ENCODE measurements at places on chromosomes 7 and 10.
A peak's percentile ranks its signal among the peaks of the same experiment; 100 is the strongest.

DNA sequence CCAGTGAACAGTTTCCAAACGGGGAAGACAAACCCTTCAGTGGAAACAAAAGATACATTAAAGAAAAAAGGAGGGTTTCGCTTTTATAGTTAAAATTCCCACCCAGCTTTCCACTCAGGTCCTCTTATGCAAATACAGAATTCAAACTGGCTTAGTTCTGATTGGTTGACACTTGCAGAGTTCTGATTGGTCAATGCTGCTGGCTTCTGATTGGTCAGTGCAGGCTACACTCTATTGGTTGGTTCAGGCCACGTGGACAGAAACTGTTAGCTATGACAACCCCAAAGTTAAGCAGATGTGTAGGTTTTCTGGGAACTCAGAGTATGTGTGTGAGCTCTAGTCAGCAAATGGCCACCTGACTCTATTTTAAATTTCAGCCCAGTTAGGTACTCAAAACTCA, 80.0 kb downstream of the FBXL13 start:
- no peak for DNase-seq

DNA sequence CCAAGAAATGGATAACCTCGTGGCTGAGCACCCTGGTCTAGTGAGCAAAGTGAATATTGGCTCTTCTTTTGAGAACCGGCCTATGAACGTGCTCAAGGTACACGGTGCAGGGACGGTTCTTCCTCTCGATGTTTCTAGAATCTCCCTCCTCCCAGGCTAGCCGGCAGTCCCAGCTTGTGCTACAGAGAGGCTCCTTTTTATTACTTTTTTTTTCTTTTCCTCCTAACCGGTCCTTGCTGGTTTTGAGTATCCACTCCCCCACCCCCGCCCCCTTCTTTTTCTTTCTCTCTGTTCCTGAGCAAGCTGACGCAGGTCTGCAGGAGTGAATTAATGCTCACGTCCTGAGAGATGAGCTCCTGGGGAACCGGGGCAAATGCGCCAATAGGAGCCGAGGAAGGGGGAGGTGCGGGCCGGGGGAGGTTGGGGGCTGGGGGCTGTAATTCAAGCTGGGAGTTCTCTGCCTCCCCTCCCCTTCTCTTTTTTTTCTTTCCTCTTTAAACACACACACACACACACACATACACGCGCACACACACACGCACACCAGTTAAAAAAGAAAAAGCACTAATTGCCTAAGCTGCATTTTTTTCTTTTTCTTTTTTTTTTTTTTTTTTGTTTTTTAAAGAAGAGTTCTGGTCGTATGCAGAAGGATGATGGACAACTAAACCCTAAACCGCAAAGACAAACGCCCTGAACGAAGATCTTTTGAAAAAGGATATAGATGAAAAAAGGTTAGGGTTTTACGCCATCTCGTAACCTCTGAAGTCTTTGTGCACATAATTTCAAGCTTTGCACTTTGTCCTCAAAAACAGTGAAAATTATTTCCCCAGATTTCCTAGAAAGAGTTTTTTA, 6.6 kb downstream of the CPA2 start:
- peak; percentile 19 for DNase-seq

DNA sequence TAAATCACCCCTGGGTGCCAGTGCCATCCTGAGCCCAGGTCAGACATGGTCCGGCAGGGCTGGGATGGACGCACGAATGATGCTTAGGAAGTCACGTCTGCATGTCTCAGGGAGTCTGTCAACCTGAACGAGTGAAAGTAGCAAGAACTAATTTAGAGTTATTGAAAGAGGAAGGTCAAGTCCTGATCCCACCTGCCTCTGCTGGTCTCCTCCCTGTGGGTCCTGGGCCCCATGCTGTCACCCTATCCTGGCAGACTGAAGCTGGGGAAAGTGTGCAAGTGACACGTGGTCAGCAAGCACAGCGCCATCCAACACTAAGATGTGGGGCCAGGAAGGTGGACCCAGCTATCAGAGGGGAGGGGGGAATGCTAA, 26.1 kb upstream of the GRID1 start:
- DNase-seq = no peak

DNA sequence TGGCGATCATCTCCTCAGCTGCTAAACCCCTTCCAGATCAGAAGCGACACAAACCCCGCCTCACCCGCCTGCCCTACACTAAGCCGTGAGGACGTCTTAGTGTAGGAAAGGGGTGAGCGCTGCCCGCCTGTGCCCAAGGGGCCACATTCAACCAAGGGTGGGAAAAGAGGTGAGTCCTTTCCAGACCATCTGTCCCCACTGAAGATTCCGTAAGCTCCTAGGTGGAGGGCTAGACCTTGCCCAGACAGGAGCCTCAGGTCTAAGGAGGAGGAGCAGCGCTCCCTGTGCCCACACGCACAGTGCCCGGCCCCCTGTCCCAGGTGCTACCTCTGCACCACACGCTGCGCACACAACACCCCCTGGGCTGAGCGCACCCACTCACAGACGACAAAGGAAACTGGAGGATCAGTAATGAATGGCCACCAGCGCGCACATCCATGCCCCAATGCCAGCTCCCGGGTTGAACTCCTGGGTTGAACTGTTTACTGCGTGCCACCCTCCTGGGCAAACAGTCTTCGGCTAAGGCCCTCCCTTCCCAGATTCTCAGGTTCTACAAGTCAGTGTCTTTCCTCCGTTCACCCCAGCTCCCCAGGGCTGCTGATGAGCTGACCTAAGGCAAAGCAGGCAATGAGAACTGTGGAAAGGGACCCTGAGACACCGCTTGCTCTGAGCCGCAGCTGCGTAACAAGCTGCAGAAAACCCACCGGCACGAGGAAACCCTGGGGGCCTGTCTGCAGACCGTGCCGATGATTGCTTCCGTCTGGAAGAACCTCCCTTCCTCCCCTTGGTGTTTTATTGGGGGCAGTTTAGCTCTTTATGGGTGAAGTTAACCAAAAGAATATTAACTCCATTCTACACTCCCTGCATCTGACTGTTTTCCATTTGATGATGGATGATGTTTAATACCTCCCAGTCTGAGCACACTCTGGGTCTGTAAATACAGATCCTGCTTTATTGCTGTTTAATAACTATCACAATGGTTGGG, 185.9 kb downstream of the MAD1L1 start:
- no peak for DNase-seq

DNA sequence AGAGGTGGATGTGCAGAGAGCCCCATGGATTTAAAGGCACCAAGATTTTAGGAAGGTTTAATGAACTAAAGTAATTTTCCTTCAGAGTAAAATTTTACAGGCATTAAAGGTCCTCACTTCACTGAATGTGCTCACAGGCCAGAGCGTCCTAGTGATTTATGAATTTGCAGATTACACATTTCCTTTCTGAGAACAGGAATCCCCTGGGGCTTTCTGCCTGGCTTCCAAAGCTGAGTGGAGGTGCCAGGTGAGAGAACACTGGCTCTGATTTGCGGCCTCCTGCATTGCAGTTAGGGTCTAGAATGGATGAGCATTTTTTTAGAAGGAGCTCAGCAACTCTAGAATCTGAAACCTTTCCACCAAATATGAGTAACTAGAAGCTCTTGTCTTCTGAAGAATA, 194.3 kb downstream of the SORCS3 start:
- DNase-seq = no peak

GRCh38 chr10:96831867-96832720, at the start of gene LCOR:
TSS of gene LCOR (plus strand) at chr10:96832298. CDS start at chr10:96949058, 116,760 bp downstream.
- DNase-seq = peak; percentile 87

DNA sequence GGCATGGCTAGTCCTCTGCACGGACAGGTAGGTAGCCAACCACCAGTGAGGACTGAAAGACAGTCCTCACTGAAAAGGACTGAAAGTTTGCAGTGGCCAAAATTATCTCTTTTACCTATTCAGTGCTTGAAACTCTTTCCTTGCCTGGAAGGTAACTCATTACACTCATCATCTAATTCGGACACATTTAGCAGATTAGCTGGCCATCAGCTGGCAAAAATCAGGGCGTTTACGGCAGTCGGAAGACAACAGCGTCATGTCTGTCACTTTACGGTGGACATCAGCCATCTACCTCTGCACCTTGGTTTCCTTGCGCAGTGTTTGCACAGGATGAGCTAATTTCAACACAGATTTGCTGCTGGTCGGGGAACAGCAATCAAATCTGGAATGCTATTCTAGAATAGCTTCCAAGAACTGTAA, 740 bp downstream of the ANXA7 start:
- peak; percentile 46 for DNase-seq

DNA sequence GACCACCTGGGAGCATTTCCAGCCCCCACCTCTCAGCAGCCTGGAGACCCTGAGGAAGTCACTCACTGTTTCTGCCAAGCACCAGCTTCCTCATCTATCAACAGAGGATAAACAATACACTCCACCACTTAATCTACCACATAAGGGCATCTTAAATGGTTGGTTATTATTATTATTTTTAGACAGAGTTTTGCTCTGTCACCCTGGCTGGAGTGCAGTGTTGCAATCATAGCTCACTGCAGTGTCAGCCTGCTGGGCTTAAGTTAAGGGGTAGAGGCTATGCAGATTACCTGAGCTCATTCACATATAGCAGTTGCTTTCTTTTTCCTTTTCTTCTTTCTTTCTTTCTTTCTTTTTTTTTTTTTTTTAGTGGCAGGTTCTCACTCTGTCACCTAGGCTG, 59.5 kb upstream of the ELN start:
- no peak for DNase-seq

DNA sequence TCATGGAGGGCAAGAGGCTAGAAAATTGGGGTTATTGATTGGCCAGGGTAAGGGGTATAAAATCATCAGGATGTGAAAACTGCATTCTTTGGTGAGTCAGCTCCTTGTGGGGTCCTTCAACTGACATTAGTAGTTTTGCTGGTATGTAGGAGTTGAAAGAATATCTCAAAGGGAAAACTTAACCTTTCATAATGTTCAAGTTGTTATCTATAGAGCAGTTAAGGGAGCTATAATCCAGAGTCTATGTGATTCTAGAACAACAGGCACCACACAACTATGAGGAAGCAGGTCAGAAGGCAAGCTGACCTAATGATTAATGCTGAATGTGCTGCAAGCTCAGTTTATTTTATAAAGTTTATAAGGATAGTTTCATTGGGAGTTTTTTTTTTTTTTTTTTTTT, 13.7 kb downstream of the PRPS1L1 start:
- no peak for DNase-seq

Data from CD4-positive, alpha-beta T cell treated with Interleukin-6 for 4 hours (primary cell).